Activated CD8-positive, alpha-beta memory T cell treated with anti-CD3 and anti-CD28 coated beads for 48 hours (primary cell): ENCODE measurements at places on chromosomes 13 and 19.

DNA sequence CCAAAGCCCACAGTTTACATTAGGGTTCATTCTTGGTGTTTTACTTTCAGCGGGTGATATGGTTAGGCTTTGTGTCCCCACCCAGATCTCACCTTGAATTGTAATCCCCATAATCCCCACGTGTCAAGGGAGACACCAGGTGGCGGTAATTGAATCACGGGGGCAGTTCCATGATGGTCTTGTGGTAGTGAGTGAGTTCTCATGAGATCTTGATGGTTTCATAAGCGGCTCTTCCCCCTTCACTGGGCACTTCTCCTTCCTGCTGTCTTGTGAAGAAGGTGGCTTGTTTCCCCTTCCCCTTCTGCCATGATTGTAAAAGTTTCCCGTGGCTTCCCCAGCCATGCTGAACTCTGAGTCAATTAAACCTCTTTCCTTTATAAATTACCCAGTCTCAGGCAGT is 12.0 kb downstream of the FPR2 start:
- no peak for DNase-seq

DNA sequence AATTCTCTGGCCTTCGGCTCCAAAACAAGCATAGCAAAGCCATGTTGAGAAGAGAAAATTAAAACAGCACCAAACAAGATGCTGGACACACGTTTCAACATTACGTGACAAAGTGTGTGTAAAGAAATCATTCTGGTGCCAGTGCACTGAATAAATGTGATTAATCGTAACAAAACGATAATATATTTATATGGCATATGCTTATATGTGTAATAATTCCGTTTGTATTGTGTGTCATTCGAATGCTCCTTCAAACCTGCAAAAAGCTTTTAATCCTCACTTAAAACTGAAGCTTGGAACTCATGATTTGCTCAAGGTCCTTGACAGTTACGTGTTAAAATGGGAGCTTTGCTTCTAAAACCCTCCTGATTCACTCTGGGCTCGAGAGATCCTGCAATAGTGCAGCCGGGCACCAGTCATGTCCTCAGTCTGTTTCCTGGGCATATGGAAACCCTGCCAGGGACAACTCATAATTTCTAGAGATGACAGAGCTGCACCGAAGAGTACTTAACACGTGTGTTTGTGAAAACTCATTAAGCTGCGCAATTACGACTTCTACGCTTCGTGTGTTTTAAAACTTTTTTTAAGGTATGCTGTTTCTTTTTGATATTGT is 731 bp upstream of the AKAP8L start:
- DNase-seq = no peak

DNA sequence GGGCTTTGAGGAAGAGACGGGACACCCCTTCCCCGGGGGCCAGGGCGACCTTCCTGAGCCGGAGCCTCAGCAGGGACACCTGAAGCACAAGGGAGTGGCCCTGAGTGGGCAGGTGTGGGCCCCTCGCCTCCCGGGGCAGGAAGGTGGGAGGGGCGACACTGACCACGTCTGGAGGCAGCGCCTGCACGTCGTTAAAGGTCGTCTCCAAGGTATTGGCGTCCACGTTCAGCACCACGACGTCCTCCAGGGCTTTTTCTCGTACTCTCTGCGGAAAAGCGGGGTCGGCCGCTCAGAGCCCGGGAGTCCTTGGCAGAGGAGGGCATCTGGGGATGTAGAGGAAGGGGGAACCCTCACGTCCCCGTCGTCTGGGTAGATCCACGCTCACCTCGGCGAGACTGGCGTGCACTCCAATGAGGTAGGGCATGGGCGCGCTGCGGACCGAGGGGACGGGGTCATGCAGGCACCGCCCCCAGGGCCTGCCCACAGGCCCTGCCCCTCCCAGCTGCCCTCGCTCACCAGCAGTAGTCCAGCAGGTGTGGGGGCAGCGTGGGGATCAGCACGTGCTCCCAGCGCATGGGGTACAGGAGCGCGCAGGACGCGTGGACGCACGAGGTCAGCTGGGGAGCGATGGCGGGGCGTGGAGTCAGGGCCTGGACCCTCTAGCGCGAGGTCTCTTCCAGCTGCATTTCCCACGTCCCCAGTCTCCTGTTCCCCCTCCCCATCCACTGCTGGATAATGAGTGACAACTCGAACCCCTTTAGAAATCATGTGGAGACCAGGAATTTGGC is 6.1 kb downstream of the DENND1C start:
- no peak for DNase-seq

GRCh38 chr13:41791056-41791455 is 169.9 kb downstream of the VWA8 start:
- no peak for DNase-seq
